ENCODE measurements at places on chromosomes 12 and 14.

GRCh38 chr12:131593406-131593805, 117.5 kb upstream of the SFSWAP start:
- DNase-seq, result no peak

DNA sequence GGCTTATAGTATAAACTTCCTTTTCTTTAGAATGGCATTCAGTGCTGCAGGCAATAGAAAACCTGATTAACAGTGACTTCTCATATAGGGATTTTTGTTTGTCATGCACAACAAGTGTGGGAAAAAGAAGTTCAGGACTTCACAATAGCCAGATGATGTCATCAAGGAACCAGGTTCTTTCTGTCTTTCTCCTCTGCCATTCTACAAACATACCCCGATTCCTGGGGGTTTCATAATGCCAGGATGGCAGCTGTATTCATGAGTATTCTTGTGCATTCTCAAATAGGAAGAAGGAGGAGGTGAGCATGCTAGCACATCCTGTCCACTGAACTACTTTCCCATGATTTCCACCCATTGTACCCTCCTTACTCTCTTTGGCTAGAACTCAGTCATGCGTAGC, 182.7 kb upstream of the EEA1 start:
- DNase-seq, result no peak

DNA sequence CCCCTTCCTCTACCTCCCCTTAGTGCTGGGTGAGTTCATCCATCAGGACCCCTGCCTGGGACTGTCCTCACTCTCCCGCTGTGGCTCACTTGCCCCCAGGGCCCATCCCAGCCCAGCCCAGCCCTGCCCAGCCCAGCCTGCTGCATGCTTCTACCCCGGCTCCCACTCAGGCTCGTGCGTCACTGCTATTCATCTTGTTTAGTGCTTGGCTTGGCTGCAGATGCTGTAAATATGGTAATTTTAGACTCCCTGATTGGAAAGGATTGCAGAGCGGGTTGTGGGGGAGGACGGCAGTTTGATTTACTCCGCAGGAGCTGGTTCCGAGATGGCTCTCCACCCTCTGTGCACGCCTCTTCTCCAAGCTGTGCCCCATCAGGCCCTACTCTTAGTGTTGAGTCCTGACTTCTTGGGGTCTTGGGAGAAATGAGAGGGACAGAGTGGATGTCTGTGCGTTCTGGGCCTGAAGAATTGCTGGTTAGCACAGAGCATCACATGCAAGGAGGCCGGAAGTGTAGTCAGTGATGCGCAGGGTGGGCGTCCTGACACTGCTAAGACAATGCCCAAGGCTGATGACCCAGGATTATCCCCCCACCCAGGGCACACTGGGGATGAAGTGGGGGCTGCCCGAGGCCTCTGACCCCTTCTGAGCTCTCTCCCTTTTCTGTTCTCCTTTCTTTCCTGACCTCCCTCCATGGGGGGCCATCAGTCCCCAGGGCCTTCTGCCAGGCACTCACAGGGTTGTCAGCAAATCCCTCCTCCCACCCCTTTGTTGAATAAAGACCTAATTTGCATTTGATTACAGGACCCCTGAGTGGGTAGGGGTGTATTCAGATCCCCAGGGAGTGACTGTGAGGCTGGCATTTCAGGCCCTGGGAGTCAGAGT, 244.4 kb downstream of the ZFP36L1 start:
- no peak for DNase-seq

DNA sequence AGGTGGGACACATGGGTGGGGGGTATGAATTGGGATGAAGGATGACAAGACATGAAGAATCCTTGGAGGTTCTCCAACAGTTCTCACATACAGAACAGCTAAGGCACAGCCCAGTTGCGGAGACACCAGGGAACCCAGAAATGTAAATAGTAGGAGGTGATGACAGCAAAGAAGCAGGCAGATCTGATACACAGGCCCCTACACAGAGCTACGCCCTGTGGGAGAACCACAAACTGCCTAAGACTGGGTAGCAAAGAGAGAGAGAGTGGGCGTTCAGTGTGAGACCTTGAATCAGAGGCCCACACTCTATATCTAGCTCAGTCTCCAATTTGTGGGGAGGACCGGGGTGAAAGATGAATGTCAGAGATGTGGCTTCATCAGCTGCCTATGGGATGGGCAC, 9.5 kb upstream of the NUMB start:
- no peak for DNase-seq

DNA sequence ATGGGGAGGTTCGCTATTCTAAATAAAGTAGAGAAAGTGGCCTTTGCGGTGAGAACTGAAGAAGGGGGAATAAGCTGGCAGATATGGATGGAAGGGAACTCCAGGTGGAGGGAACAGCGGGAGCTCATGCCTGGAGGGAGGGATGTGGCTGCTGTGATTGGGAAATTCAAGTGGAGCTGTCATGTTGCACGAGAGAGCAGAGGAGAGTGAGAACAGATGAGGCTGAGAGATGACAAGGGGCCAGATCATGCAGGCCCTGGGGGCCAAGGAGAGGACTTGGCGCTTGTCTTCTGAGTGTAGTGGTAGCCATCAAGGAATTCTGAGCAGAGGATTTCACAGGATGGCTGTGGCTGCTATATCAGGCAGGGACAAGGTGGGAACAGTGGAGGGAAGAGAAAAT, 35.0 kb downstream of the TGFB3 start:
- no peak for DNase-seq

GRCh38 chr12:68223067-68223747, 2.4 kb downstream of the IL26 start:
- peak; percentile 82 for DNase-seq

DNA sequence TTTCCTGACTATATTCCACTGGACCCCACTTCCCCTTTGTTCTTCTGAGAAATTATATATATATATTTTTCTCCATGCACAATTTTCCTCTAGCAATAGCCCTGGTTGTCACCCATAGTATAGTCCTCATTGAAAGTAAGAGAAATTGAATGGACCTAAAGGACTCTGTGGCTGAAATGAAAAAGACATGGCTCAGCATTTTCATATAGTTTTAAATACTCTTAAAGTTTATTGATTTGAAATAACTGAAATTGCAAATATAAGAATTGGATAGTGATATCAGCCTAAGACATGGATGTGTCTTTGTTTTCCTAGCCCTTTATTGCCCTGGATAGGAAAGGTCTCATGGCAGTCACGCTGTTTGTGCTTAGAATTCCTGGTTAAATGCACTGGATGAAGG, 113.8 kb downstream of the ANO6 start:
- DNase-seq, result no peak

DNA sequence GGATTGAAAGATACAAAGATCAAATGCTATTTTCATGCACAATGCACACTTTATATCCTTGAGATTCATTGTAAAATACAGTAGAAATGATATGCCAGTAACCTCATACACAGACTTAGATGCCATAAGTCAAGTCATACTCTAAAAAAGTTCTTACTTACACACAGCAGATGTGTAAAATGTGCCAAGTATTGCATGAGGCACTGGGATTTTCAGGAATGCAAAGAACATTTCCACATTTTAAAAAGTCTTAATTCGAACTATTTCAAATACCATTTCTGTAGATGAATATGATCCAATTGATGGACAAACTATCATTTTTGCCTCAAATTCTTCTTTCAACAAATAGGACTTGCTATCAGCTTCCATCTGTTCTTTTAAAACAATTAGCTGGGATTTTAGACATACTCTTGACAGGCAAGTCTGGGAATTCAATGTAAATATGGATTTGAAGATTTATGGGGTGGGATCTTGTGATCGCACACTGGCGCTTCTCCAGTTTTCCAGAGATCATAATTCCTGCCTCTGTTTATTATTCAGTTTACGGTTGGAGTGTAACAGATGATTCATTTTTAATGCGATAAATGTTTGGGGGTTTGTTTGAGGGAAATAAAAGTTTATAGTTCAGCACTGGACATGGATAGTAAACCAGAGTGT, 183.8 kb downstream of the PAX9 start:
- DNase-seq, result no peak

- no peak for DNase-seq
These were observed 150.6 kb upstream of the AEBP2 start for GRCh38 chr12:19288603-19289244.

DNA sequence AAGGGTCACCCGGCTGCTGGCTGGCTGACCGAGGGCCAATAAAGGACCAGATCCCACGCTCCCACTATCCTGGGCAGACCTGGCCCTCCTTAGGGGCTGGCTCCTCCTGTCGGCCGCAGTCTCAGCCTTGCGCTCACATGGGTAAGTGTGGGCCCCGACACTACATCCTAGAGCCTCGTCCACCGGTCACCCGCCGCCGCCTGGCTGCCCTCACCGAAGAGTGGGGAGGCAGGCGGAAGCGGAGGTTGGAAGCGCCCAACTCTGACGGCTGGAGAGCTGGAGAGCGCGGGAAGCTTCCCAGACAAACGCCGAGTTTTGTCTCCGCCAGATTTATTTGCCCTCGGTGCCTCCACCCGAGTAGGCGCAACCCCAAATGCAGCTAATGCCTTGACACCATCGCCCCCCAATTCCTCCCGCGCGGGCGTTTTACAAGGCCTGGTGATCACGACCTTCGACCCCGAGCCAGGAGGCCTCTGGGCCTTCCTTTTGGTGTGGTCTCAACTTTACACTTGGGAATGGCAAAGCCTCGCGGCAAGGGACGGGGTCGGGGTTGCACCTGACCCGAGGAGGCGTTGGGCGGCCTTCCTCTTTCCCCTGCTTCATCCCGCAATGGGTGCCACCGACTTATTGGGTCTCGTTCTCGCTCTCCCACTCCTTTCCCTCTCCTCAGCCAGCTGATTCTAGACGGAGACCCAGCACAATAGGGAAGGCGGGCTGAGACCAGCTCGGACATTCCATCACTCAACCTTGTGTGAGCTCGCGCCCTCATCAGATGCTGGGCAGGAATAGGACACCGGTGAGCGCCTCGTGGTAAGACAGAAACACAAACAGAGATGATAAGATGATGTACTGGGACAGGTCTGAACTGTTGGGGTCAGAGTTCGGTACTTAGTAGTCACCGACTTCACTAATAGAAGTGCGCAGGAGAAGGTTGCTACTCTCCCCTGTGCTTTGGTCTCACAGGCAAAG, 78.3 kb upstream of the ANO4 start:
- no peak for DNase-seq

DNA sequence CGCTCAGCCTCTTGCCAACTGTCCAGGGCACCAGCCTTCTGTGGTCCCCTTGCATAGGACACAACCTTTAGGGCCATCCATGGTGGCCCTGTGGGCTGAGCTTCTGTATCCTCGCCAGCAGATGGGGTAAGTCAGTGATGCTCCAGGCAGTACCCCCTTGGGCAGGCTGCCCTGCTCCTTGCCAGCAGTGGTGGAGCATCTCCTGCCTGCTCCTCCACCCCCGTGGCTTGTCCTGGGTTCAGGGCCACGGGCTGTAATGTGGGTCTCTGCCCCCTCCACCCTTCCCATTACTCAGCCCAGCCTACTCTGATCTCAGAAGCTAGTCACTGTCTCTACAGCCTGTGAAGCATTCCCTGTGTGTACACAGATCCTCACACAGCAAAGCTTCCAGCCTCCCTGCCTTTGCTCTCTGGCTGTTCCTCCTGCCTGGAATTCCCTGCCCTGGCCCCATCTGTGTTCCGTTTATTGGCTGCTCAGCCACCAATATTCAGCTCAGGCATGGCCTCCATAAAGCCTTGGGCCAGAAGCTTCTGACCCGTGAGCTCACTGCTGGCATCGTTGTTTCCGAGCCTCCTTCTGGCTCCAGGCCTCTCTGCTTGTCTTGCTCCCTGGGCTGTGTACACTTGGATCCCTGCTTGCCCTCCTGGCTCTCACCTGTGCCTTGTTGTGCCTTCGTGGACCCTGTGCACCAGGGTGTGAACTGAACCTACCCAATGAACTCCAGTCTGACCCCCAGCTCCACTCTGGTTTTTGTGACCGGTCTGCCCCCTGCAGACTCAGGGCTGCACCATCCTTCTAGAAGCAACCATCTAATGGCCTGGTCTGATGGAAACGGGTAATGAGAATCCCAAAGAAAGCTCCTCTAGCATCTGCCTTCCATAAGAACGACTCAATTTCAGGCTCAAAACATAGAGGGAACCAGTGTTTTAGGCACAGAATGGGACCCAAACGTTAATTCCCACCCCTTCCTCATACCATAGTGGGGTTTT, 177.0 kb upstream of the PRMT8 start:
- DNase-seq, result peak; percentile 13

- no peak for DNase-seq
These were observed 25.7 kb upstream of the GALNT9 start for GRCh38 chr12:132354982-132355680.

GRCh38 chr14:100762089-100762515, 35.4 kb downstream of the DLK1 start:
- no peak for DNase-seq

DNA sequence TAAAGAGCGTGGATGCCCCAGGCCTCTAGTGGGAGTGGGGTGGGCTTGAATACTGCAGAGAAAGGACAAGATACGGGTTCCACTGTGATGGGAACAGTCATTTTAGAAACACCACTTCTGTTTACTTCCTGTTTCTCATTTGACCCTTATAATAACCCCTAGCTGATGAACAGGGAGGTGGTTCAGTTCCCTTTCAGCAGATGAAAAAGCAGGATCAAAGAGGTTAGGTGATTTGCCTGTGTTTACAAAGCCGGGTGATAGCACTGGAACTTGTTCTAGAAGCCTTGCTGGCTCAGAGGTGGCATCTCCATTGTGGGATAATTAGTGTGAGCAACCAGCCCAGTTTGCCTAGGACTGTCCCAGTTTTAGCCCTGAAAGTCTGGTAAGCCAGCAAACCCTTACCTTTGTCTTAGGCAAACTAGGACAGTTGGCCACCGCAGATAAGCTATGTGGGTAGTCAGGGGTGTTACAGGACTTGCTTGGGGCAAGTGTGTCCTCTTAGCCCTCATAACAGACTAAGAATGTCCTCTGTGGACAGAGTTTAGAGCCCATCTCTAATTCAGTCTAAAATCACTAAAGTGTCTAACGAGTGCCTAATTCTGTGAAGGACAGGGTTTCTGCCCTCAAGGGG, 7.5 kb upstream of the LRP1-AS start:
- DNase-seq, result no peak

DNA sequence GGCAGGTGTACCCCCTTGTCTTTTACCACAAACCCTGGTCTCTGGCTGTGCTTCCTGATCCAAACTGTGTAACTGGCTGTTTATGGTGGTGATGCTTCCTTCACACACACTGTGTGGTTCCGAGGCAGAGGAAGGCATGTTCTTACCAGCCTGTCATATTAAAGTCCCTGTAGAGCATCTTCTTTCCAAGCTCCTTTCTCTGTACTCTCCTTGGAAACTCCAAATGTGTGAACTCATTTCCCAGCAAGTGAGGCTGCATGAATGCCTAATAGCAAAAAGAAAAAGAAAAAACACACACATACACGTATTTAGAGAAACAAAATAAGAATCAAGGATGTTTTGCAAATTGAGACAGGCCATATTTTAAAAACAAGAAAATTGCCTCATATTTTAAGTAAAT, 214.9 kb downstream of the PPM1H start:
- DNase-seq, result no peak

- DNase-seq, result no peak
These were observed 5.4 kb downstream of the VSIG10 start for GRCh38 chr12:118098401-118098800.

DNA sequence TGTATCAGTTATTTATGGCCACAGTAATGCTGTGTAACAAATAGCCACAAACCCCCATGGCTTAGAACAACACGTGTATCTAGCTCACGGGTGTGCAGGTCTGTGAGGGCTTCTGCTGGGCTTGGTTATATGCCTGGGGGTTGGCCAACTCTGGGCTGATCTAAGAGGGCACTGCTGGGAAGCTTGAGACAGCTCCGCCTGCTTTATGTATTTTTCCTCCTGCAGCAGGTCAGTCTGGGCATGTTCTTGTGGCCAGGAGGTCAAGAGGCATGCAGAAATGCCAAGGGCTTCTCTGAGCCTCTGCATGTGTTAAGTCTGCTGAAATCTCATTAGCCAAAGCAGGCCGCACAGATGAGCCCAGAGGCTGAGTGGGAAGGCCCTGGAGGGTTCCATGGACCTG, 105.8 kb downstream of the ZNF664 start:
- DNase-seq, result no peak
